ENCODE measurements at places on chromosomes 11 and 22.

GRCh38 chr11:2164861-2165555 is 4.0 kb upstream of the INS start:
- no peak for ATAC-seq

- ATAC-seq = no peak
Observed at GRCh38 chr11:40274017-40274416, 1185.4 kb downstream of the LRRC4C start.

GRCh38 chr22:45224331-45224730 is 16.4 kb downstream of the KIAA0930 start:
- no peak for ATAC-seq

GRCh38 chr11:3613998-3614741 is 27.6 kb downstream of the ART5 start:
- no peak for ATAC-seq

DNA sequence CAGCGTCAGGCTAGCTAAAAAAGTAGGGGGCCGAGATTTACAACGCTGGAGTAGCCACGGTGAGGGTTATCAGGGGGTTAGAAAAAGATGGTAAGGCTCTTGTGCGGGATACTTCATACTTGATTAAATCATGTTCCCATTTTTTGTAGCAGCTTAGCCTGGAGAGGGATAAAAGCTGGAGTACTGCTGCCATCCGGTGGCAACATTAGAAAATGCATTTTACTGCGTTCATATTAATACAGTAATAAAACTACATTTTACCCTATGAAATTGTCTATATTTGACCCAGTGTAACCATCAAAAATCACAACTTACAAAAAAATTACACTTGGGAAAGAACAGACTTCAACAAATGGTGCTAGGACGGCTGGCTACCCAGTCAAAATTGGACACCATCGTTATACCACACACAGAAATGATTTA is 17.3 kb downstream of the RPUSD4 start:
- ATAC-seq = peak; percentile 65

DNA sequence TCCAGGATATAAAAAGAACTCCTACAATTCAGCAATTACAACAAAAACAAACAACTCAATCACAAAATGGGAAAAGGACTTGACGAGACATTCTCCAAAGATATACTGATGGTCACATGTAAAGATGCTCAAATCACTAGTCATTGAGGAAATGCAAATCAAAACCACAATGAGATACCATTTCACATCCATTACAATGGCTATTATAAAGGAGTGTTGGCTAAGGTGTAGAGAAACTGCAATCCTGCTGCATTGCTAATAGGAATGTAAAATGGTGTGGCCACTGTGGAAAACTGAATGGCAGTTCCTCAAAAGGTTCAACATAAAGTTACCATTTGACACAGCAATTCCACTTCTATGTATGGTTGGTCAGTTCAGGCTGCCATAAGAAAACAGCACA is 11.8 kb upstream of the TBCEL start:
- ATAC-seq = peak; percentile 55

GRCh38 chr11:29389793-29390192 is 627.0 kb downstream of the KCNA4 start:
- ATAC-seq = no peak

GRCh38 chr22:43434275-43434927 is 22.6 kb downstream of the MPPED1 start:
- ATAC-seq = no peak

GRCh38 chr11:36002796-36003195 is 58.9 kb downstream of the LDLRAD3 start:
- ATAC-seq = no peak

All from esophagus mucosa (tissue), 1 donor.